ENCODE measurements at places on chromosomes 2 and 18.

GRCh38 chr2:241659150-241659739 lies 21.8 kb downstream of the ATG4B start:
- no peak for DNase-seq

DNA sequence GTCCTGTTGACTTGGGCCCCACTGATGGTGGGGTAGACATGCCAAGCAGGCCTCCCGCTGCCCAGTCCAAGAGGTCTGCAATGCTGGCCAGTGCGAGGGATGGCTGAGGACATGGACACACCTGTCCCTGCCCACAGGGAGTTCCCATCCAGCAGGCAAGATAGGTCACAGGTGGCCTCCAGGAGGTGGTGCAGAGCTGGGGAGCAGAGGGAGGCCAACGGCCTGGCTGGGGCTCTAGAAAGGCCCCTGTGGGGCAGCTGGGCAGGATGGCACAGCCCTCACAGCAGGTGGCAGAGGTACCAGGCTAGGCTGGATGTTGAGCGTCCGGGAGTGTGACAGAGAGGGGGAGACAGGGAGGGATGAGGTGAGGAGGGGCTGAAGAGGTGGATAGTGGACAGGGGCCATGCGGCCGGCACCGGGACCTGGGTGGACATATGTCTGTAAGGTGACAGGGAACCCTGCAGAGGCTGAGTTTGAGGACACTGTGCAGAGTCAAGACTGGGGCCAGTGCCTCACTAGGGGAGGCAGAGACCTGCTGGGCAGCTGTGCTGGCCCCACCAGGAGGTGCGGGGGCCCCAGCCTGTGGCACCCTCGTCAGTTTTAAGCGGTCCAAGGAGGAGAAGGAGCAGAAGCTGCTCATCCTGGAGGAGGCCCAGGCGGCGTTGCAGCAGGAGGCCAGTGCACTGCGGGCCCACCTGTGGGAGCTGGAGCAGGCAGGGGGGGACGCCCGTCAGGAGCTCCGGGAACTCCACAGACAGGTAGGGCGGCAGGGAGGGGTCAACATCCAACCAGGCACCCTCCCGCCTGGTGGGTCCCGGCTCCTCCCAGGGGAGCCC lies 34.3 kb upstream of the SNED1 start:
- no peak for DNase-seq

DNA sequence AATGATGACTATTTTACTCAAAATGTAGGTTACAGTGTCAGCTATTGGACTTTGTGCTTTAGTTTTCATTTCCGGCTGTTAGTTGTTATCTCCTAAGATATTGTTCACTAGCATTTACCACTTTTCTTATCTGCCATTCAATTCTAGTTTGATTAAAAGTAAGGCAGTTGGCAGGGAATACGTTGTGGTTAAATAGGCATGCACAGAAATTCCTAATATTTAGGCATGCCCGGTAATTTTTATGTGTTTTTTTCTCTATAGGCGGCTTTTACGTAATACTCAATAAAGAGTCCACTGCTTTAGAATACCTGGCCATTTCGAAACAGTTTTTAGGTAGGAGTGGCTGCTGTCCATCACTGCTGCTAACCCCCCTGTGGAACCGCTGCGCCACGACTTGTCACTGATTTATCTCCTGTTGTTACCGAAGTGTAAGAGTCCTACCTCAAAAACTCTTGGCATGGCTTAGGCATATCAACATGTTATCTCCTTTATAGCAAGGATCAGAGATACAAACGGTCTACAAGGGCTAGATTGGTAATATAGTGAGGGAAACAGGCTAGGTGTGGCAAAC lies 39.5 kb downstream of the BABAM2 start:
- no peak for DNase-seq

DNA sequence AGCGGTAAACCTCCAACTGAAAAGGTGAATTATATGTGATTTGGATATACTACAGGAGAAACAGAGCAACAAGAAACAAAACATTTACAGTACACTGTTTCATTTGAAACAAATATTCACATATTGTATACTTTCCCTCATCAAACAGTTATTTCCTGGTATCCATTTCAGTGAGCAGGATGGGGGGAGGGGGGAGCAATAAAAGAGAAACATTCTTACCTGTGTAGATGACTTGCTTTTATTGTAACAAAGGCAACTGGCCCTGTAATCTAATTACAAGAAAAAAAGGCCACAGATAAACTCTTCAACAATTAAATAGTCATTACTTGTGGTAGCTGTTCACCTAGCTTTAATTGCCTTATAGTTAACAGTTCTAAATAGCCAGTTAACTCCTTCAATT lies 3.9 kb upstream of the PPP1CB start:
- no peak for DNase-seq

DNA sequence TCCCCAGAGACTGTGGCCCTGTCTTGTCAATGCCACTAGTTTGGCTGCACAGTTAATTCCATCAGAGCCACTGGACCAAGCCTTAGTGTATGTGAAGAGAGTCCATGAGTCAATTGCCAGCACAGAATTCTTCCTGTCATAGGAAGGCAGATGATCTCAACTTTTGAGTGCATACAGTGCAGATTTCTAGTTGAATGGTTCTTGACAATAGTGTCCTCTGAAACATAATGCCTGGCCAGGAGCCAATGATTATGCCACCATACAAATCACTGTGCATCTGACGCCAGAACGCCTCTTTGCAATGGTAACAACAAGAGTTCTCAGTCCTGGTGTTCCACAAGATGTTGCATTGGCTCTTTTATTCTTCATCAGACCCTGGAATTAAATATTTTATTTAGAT lies 7.1 kb downstream of the NEUROD1 start:
- no peak for DNase-seq

GRCh38 chr2:206556357-206556949 lies 85.8 kb upstream of the FAM237A start:
- DNase-seq: peak; percentile 45

DNA sequence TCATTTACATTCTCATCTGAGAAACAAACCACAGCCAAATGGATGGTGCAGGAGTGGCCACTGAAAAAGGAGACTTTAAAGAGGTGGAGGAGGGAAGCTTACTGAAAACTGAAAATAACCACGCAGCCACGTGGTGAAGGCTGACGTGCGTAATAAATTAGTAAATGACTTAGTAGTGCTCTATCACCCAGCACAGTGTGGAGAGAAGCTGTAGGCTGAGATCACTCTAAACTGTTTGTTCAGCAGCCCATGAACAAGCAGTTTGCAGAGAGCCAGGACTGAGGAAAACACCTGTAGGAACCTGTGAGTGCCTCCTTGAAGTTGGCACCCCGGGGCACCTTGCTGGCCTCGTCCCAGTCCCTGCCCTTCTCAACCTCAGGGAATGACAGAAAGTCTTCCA lies 193.0 kb downstream of the TXNL1 start:
- no peak for DNase-seq

GRCh38 chr2:43397411-43397810 lies 171.0 kb upstream of the ZFP36L2 start:
- DNase-seq: peak; percentile 15

DNA sequence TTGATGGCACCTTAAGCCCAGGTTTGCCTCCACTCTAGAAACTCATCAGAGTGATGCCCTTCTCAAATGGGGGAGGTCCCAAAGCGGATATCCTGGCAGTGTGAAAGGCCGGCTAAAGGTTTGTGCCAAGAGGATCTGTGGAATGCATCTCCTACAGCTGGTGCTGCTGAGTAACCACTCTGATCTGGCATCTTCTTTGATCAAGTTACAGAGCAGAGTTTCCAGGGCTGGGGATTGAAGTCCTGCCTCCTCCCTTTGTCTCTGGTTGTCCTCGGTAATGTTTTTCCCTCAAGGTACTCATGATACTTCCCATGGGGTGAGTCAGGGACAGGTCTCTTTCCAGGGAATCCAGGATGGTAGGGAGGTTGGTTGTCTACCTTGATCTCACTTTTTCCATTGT lies 24.6 kb downstream of the PRKRA start:
- DNase-seq: no peak

GRCh38 chr2:219045937-219046550 lies 4.7 kb upstream of the CFAP65 start:
- DNase-seq: no peak

DNA sequence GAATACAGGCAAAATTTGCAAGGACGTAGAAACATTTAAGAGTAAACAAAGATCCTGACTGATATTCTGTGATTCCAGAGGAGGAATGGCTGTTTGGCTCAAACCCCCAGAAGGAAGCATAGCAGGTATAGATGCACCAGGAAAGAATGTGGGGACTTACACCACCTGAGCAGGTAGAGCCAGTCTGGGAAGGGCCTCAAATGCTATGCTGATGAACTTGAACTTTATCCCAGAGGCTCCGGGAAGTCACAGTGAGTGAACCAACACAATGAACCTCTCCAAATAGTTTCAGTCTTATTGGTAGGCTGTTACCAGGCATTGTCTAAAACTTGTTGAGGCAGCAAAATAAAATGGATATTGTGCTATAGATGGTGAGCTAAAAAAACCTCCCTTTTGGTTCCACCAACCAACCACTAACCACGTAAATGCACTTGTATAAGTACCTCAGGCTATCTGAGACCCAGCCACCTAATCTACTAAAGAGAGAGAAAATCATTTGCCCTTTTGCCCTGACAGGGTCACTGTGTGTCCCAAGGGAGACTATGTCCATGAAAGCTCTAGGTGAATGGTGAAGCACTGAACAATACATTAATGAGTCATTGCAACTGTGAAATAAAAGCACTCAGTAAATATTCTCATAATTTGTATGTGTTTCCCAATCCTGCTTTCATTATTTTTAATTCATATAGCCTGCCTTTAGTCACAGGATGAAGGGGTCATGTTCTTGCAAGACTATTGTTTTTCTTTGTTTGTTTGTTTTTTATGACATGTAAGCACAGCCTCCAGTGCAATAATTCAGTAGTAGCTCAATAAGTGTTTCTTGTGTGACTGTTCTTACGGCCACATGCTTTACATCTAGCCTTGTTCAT lies 911.6 kb downstream of the EPHA4 start:
- DNase-seq: no peak

- DNase-seq: no peak
Observed at GRCh38 chr18:23824669-23825068, 135.4 kb downstream of the LAMA3 start.

DNA sequence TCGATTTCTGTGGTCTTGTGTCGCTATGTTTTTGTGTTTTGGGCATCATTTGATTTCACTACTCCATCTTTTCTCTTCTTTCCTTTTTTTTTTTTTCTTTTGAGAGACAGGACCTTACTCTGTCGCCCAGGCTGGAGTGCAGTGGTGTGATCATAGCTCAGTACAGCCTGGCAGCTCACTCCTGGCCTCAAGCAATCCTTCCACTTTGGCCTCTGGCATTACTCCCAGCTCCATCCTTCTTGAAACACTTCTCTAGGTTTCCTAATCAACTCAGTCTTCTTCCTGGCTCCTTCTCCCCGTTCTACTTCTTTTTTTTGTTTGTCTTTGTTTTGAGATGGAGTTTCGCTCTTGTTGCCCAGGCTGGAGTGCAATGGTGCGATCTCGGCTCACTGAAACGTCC lies 26.5 kb downstream of the TCF23 start:
- no peak for DNase-seq

- DNase-seq: no peak
Observed at GRCh38 chr18:11091746-11092145, 57.6 kb downstream of the PIEZO2 start.

DNA sequence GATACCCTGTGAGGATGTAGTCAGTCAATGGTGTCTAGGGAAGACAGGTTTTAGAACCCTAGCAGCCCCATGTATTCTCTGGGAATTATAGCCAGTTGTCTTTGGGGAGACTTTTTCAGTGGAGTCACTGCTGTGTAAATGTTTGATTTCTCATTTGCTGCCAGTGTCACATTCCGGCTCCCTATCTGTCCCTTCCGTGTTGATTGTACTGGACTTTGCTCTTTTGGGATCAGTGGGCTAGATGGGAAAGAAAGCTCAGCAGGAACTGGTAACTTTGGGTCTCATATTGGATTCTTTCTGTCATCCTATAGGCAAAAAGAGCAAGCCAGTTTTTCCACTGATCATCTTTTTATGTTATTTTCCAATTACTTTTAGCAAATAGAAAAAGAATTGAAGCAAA lies 70.1 kb downstream of the GTF3C3 start:
- no peak for DNase-seq

DNA sequence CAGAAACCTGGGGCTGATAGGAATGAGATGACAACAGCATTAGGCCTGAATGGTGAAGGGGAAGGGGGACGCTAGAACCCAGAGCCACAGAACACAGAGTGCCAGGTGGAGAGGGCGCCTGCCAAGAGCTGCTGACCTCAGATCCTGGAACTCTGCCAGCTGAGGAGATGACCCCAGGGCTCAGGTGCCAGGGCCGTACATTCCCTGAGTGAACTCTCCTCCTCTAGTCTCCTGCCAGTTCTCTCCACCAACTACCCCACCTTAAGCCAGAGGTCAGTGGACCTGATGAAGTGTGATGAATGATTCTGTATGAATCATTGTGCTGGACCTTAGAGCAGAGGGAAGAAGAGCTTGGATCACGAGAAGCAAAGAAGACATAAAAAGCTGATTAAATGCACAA lies 1582.2 kb upstream of the ACVR2A start:
- DNase-seq: no peak

- DNase-seq: no peak
Observed at GRCh38 chr2:219769090-219769910, 141.9 kb downstream of the SLC4A3 start.

DNA sequence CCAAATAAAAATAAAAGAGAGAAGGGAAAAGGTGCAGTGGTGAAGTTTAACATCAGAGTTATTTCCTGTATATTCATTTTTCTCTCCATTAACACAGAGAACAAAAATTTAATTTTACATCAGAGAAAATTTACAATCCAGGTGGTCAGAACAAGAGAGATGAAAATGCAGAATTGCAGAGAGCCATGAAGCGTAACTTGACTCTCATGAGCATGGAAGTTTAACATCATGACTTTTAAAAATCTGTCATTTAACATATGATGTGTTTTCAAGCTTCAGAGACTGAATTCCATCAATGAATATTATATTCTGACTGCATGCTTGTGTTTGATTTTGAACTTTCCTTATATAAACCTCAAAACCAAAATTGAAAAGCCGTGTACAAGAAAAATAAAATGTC lies 79.3 kb upstream of the ZNF397 start:
- no peak for DNase-seq

GRCh38 chr2:187477051-187477450 lies 29.0 kb upstream of the CALCRL start:
- no peak for DNase-seq

- no peak for DNase-seq
Observed at GRCh38 chr18:45566025-45566740, 49.1 kb upstream of the SLC14A2 start.

GRCh38 chr2:207038299-207038698 lies 99.0 kb downstream of the CPO start:
- no peak for DNase-seq

GRCh38 chr2:41998186-41999127 lies 49.4 kb upstream of the PKDCC start:
- DNase-seq: no peak

DNA sequence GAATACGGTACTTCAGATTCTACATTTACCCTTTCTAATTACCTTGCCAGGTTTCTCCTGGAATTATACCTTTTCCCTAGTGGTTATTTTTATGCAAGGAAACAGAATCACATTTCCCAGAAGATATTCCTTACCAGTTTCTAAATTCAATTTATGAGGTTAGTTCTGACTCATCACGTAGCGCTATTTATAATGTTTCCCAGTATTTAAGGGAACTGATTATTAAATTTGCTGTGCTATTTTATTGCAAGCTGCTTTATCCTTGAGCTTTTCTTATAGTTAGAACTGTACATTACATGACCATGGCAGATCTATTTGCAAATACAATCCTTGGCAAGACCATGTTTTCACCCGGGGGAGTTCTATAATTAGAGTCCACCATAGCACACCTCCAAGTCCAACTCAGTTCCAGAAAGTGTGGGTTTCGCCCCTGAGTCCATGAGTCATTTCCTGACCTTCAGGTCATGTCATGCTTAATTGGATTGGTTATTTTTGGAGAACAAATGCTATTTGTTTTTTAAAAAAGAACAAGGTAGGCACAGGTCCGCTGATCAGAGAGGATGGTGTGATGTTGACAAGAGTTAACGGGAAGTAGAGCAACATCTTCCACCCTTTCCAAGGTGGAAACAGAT lies 126.6 kb downstream of the ZNF532 start:
- DNase-seq: peak; percentile 27

Measured in MM.1S (cell line).